ENCODE measurements at places on chromosomes 12 and 14. TPM values are rescaled to one million over a fixed set of nuclear protein-coding genes. Genes with fewer than 3 reads are reported as not detected.

GRCh38 chr12:53793221-53793620 is 41.4 kb upstream of the CISTR start:
- DNase-seq = no peak

GRCh38 chr12:110885152-110885840 is 35.1 kb downstream of the MYL2 start:
- DNase-seq = no peak

- no peak for DNase-seq
Measured at GRCh38 chr12:78430551-78430950, 434.0 kb upstream of the SYT1 start.

- DNase-seq = no peak
Measured at GRCh38 chr12:56013482-56013881, 7.4 kb upstream of the IKZF4 start.

DNA sequence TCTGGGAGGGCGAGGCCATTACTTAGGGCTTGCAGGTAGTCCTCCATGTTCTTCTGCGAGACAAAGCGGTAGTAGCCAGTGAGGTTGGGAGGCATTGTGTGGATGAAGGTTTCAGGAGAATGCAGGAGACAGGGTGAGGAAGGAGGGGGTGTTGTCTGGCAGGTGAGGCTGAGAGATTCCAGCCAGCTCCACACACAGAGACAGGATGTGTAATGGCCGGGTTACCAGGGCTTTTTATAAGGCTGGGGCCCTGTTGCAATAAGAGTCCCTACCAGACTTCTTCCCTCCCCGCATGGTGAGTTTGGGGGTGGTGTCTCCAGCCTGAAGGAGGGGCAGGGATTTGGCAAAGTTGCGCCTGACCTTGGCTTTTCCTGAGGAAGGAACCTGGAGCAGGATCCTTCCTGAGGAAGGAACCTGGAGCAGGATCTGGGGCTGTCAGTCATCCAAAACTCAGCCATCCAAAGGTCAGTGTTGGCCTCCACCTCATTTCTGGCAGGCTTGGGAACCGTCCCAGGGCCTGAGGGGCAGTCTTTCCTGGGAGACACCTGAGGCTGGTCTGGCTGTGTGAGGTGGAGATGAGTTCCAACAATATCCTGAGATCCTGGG is at the start of gene RBP5:
Gene RBP5, minus strand, starts transcription at position 209 of the 606 bp plus-strand sequence. Its CDS starts 114 bp downstream, at position 95.
- peak; percentile 35 for DNase-seq

GRCh38 chr14:24179961-24180796 is 8.3 kb downstream of the REC8 start:
- DNase-seq = no peak

The RHEBL1 gene
- polyA plus RNA-seq = 1.3 TPM

The PDE3A gene
- 30.1 TPM for polyA plus RNA-seq

The OTX2 gene
- not detected for polyA plus RNA-seq

The FLVCR2 gene
- 7.6 TPM for polyA plus RNA-seq

The MUCL1 gene
- polyA plus RNA-seq = not detected

The MANSC4 gene
- polyA plus RNA-seq = 0.49 TPM

The TOGARAM1 gene
- polyA plus RNA-seq = 6.1 TPM

All from aorta (tissue), 5 donors.